Choroid plexus epithelial cell (primary cell): ENCODE measurements at places on chromosomes 11 and 22.

GRCh38 chr11:22416462-22416861, 78.3 kb downstream of the SLC17A6 start:
- DNase-seq: no peak

DNA sequence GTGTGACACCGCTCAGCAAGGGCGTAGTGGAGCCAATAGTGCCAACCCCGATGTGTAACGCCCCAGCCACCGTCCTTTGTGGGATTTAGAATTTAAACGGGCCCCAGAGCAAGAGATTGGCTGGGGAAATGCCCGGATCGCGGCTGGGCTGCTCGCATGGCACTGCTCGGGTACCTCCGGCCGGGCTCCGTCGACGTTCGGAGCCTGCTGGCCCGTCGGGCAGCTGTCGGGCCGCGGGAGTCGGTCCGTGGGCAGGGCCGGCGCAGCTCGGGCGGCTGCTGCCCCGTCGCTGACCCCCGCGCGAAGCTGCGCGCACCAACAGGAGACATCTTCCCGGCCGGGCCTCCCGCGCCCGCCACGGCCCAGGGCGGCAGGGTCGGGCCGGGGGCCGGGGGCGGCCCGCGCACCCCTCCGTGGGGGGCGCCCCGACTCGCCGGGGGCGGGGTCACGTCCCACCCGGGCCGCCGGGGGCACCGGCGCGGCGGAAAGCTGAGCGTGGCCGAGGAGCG, 1.3 kb upstream of the KDM2A start:
- peak; percentile 41 for DNase-seq

GRCh38 chr22:31857247-31857646, 87.1 kb upstream of the YWHAH start:
- no peak for DNase-seq

GRCh38 chr11:78072455-78072854, 7.2 kb downstream of the NDUFC2 start:
- no peak for DNase-seq

DNA sequence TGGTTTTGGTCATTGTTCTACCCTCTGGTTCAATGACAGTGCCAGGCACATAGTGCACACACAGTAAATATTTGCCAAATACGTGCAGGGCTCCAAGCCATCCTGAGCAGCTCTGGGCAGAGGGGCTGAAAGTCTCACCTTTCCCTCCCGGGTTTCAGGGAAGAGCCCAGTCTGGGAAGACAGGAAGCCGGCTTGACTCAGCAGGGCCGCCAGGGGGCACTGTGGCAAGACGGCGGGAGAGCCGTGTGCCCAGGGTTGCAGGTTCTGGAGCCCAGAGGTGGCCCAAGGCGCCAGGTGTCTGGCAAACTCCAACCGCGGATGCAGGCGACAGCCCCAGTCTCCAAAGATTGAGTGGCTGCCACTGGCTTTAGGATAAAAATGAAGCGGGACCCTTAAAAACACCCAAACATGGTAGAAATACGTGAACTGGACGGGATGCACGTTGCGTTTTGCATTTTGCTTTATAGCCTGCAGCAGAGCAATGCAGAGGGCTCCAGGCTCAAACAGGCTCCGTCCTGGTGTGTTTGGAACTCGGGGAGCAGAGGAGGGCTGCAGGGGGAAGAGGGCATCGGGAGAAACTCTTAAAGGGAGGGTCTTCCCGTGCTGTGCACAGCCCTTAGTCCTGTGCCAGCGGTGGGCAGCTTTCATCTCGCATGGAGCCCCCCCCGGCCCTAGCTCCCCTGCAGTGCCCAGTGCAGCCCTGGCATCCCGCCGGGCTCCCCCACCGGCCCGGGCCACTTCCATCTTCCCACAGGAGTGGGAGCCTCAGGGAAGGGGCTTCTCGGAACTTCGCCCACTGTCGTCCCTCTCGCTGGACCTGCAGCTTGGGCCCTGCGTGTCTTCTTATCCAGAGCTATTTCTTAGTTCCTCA, 10.7 kb downstream of the KRTAP5-5 start:
- DNase-seq: peak; percentile 37

DNA sequence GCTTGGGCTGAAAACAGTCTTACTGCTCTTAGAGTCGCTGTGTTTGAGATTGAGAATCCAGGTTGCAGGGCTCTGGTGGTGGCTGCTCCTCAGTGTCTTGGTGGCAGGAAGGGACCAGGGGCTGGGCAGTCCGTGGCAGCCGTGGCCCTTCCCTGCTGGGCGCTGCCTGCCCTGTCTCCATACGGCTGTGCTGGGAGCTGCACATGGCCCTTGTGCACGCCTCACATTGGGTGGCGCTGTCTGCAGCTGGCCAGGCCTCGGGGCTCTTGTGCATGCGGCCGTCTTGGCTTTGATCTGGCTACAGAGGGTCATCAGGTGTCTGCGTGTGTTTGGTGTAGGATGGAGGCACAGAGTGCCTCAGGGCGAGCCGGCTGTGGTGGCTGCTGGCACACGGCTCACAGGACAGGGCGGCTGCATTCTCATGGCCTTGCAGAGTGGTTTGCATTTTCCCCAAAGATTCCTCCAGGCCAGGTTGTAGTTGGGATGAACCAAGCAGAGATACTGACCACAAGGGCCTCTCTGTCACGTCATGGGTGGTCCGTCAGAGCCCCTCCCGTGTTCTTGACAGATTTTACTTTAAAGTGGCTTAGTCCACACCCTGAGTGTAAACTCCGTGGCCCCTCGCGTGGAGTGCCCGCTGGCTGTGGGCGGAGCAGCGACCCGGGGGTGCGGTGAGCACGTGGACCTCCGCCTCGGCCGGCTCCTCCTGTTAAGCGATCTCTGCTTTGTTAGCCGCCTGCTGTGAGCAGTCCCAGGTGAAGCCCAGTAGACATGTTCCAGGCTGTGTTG, 34.7 kb downstream of the MUC6 start:
- DNase-seq: no peak

DNA sequence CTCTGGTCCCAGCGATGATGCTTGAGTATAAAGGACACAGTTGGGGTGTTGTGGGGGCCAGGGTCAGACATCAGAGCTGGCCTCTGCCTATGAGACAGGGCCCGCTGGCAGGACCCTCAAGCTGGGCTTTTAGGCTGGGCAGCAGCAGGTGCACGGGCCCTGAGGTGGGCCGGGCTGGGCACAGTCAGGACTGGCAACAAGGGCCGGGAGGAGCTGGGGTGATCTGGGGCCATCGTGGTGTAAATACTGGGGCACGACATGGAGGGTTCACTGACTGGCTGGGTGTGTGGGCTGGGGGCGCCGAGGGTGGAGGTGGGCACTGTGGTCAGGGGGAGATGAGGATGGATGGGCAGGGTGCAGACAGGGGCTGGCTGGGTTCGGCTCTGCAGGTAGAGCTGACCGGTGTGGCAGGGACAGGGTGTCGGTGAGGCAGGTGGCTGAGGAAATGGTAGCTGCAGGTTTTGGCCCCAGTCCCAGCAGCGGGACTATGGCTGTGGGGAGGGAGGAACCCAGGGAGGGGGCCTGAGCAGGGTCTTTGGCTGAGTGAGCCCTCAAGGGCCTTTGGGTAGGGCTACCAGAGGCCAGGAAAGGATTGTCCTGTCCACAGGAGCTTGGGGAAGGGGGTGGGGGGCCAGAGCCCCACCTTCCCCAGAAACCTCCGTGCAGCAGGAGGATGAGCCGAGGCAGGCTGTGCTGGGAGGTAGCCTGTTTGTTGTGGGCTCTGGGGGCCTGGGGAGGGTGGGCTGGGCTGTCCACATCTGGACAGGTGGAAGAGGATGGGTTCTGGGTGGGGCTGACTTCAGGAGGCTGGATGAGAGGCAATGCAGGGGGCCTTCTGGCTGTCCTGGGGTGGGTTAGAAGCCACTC, 81.4 kb downstream of the KCNQ1 start:
- DNase-seq: no peak

GRCh38 chr11:69964247-69964643, 113.9 kb upstream of the ANO1 start:
- no peak for DNase-seq

DNA sequence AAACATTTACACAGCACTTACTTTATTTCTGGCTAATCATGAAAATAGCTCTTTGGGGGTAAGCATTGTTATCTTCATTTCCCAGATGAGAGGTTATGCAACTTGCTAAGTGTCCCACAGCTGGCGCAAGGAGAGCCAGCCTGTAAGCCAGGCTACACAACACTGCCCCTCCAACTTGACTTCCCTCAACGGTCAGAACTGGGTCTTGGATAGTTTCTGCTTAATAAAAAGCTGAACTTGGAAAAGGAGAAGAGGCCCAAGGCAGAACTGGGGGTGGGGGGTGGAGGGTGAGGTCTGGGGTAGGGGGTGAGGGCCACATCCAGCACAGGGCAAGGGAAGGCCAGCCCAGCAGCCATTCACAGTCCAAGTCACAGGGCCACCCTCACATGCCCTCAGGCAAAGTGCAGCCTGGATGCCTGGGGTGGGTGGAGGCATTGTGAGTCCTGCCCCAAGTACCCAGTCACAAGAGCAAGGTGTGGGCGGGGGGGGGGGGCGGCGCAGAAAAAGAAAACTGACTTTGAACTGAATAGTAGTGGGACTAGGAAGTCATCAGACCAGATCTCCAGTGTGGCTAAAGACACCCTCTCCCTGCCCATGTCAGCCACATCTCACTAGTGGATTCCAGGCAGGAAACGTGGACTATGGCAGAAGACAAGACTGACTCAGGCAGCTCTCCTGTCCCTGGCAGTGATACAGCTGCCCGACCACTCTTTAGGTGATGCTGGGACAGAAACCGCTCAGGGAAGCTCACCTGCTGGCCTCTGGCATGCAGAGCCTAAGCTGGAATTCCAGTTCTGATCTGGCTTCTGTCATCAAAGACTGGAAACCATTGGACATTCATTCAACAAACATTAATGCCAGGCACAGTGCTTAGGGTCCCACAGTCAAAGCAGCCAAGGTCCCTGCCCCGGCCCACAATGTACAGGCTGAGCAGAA, 52.4 kb downstream of the PACSIN2 start:
- DNase-seq: no peak

- no peak for DNase-seq
These were observed 4.2 kb upstream of the ME3 start for GRCh38 chr11:86676533-86677154.

GRCh38 chr22:22891139-22891621, 3.6 kb downstream of the IGLL5 start:
- no peak for DNase-seq

GRCh38 chr22:48980918-48981317, 846.8 kb downstream of the BRD1 start:
- DNase-seq: no peak

DNA sequence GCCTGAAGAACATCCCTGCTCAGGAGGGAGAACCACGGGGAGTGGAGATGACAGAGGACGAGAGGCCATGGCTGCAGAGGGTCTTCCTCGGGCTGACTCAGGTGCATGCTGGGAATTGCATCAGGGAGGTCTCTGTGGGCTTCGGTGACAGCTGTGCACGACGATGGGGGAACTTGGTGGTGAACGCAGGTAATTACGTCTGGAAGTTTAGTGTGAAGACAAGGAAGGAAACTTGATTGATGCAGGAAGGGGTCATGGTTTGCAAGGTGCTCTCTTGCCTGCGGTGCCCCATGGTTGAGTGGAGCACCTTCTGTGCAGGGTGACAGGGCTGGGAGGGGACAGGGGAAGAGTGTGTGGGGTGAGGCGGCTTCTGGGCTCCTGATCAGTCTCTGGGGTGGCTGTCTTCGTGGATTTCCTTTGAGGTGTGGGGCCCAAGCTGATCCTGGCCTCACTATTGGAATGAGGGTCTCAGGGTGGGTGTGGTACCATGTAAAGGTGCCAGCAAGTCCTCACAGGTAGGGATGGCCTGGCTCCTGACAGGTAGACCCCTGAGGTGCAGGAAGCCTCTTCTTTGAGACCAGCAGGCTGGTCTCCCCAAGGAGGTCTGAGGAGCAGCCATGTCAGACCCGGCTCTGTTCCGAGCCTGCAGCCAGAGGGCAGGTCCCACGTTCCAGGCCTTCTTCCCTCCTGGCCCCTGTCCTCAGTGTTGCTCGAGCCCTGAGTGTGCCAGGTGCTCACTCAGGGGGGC, 1020.1 kb downstream of the TBC1D22A start:
- DNase-seq: no peak

DNA sequence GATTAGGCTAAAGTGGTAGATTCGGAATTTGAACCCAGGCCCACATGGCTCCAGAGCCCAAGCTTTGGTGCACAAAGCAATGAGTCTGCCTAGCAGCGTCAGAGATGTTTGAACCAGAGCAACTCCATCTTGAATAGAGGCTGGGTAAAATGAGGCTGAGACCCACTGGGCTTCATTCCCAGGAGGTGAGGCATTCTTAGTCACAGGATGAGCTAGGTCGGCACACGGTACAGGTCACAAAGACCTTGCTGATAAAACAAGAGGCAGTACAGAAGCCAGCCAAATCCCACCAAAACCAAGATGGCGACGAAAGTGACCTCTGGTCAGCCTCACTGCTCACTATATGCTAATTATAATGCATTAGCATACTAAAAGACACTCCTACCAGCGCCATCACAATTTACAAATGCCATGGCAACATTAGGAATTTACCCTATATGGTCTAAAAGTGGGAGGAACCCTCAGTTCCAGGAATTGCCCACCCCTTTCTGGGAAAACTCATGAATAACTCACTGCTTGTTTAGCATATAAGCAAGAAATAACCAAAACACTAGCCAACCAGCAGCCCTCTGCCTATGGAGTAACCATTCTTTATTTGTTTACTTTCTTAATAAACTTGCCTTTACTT, 40.3 kb upstream of the DAGLA start:
- DNase-seq: peak; percentile 23

DNA sequence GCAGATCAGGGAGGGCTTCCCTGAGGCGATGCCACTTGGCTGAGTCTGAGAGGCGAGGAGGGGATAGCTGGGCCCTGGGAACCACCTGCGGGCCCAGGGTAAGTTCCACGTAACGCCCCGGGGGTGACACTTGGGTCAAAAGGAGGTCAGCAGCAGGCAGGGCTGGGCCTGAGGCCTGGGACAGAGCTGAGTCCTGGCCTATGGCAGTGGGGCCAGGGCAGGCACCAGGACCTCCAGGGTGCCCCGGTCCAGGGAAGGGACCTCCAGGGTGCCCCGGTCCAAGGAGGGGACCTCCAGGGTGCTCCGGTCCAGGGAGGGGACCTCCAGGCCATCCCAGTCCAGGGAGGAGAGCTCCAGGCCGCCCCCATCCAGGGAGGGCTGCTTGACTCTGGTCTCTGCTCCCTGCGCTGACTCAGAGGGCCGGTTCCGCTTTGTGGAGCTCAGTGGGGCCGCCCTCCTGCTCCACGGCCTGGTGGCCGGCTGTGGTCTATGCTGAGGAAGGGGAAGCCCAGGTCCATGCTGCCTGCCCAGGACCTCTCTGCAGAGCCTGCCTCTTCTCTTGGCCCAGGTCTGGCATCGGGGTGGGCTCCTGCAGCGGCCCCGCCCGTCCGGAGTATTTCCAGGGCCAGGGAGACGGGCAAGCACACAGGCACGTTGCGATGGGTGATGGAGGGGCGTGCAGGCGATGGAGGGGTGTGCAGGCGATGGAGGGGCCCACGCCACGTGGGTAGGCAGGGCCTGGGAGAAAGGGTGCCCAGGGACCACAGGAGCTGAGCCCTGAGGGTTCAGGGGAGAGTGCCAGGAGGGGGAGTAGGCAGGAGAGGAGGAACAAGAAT, 19.5 kb upstream of the WNT7B start:
- DNase-seq: peak; percentile 62
